ENCODE measurements at places on chromosomes 7 and 10.

DNA sequence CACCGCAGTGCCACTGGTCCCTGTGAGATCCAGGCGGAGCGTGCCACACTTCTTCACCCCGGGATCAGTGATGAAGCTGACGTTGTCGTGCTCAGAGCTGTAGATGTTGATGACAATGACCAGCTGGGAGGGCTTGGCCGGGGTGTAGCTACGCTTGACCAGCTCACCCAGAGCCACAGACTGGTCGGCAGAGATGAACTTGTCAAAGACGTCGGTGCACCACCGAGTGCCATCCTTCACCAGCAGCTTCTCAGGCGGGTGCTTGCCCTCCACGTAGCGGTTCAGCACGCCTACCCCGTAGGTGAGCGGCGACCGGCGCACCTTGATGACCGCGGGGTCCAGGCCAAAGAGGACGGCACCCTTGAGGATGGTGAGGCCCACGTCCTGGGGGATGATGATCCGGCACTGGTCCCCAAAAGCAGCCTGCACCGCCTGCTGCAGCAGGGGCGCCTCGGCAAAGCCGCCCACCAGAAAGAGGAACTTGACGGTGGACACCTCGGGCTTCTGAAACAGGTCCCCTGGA lies 54.2 kb downstream of the PNLIPRP2 start:
- DNase-seq, result no peak

GRCh38 chr10:12608761-12609160 lies 259.4 kb downstream of the CAMK1D start:
- no peak for DNase-seq

DNA sequence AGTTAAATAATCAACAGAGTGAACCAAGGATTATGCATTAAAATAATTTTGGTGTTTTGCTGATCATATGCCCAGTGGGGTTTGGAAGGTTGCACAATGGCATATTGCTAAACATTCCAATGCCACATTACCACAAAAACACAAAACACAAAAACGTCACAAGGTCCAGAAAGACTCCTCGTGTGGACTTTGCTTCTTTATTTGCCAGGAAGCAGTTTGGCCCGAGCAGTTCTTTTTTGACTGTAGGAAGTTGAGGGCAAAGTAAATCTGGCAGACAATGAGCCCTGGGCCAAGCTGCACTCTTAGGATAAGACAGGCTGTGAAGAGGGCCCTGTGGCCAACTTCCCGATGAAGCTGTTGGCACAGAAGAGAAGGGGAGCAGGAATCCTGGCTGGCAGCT lies 39.2 kb upstream of the SLC35B4 start:
- no peak for DNase-seq

GRCh38 chr7:131124867-131125266 lies 202.8 kb upstream of the MKLN1 start:
- no peak for DNase-seq

- DNase-seq, result no peak
Observed at GRCh38 chr7:42511027-42511426, 274.0 kb upstream of the GLI3 start.

DNA sequence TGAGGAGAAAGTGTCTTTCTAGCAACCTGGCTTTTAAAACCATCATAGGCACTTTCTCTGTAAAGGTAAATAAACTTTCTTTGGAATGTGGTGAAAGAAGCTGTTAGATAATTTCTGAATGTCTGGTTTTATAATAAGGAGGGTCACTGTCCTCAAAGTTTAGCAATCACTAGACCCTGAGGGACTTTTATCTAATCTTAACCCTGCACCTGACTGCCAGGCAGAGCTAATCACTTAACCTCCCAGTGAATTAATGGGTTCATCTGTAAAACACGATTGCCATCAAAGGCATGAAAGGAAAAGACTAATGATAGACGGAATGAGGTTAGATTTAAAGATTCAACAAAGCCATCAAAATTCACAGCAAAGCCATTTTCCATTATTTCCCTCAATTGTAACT lies 553.8 kb downstream of the GRM8 start:
- no peak for DNase-seq

DNA sequence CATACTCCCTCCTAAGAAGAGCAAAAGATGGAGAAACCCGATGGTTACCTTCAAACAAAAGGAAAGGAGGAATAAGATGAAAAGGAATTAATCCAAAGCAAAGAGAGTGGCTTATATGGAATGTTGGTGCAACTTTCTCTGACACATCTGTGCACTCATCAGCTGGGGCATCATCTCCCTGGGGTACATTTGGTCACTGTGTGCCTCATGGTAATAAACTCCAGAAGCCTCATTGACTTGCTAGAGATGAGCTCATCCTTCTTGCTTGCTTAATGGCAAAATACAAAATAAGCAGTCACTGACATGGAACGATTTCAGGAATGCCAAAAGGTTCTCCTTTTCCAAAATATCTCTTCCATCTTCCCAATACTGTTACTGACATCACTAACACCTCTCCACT lies 22.5 kb downstream of the CAV1 start:
- no peak for DNase-seq

GRCh38 chr7:21253740-21254687 lies 173.9 kb upstream of the SP4 start:
- DNase-seq, result no peak

- DNase-seq, result no peak
Observed at GRCh38 chr7:28018856-28019465, 161.6 kb downstream of the JAZF1 start.

- DNase-seq, result no peak
Observed at GRCh38 chr7:45921381-45921698, 268 bp upstream of the IGFBP3 start.

DNA sequence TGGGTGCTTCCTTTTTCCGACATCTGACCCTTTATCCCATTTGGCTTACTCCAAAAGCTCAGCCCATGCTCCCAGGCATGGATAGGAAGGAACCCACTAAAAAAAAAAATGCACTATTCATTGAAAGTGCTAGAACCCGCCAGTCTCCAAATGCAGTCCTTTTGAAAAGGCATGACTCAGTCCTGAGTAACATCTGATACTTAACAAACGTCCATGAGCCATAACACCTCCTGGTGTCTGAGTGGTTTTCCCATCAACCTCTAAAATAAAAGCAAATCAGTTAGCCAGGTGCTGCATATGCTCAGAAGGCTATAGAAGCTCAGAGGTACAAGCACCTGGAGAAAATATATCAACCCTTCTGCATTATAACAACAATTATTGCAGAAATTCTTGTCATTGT lies 45.0 kb upstream of the CACUL1 start:
- DNase-seq, result no peak

DNA sequence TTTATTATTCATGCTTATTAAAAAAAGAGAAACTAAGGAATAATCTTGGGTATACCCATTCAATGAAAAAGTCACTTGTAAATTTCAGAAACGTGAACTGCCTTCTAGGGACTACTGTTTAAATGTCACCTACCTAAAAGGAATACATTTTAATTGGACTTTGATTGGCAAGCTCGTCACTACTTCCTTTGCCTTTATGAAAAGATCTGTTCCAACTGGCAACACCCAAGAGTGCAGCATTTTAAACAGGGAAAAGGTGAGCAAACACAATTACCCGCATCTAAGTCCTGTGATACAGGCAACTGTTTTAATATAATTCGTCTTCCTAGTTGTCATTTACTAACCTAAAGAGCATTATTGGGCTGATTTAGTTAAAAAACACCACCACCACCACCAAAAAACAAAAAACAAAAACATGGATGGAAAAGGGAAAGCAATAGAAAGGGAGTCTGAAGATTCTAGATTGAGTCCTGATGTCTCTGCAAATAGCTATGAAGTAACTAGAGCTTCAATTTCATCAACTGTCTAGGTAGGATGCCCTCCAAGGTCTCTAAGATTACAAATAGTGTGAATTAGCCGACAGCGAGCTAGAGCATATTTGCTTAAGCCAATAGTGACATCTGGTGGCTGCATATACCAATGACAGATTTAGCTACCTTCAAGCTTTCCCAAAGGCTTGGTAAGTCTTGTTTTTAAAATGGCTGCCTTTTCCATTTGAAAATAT lies 33.8 kb upstream of the ICA1 start:
- DNase-seq, result no peak

- no peak for DNase-seq
Observed at GRCh38 chr10:68492118-68492517, 20.3 kb upstream of the DNA2 start.

GRCh38 chr10:93420091-93420490 lies 62.0 kb downstream of the MYOF start:
- DNase-seq, result no peak

DNA sequence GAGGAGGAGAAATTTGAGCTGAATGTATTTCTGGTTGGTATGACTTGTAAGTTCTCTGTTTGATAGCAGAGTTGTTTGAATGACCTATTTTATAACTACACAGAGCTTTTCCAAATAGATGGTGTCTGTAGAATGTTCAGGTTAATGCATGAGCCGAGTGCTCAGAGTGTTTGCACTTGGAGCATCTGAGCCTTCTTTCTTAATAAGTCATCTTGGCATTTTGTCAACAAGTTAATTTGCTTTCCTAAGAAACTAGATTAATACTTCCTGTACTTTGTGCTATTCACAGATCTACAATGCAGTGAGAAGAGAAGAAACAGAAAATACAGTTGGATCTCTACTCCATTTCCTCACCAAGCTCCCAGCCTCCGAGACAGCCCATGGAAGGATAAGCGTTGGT lies 138.2 kb downstream of the PLCE1 start:
- DNase-seq, result no peak

DNA sequence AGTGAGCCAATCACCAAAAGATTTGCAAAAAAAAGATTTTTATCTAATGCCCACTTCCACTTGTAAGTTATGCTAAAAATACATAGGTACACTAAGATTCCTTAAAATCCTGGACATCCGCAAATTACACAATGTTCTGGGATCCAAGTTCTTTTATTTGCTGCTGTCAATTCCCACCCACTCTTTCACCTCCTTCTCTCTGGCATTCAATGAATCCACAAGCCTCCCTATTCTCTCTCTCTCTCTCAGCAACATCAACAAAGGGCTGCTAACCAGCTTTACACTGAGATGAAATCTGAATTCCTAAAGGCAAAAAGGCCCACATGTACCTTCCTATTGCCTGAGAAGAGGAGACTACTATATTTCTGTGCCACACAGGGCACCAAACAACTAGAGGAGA lies 99.9 kb downstream of the ARMH3 start:
- no peak for DNase-seq

GRCh38 chr10:109744020-109744419 lies 179.3 kb downstream of the XPNPEP1 start:
- DNase-seq, result no peak

DNA sequence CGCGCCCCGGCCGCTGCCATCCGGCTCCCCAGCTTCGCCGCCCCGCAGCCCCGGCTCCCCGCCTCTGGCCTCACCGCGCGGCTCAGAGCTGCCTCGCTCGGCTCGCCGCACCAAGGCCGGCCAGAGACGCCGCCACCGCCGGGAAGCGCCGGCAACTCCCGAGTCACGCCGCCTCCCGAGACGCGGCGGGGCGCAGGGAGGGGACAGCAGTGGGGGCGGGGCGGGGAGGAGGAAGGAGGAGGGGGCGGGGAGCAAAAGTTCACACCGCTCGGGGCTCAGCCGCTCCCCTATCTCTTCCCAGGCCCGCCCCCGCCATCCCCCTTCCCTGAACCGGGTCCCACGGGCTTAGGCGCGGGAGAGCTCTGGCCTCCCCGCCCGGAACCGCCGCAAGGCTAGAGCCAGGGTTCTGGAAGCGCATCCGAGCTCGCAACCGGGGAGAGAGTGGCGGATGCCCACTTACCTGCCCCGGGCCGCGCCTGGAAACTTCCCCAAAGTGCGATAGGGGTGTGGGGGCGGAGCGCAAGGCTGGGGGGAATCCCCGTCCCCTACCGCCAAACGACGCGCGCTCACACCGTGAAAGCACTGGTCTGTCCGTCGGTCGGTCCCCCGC lies 1.0 kb downstream of the CHST15 start:
- DNase-seq, result no peak

GRCh38 chr7:42774436-42774835 lies 137.4 kb downstream of the C7orf25 start:
- no peak for DNase-seq

DNA sequence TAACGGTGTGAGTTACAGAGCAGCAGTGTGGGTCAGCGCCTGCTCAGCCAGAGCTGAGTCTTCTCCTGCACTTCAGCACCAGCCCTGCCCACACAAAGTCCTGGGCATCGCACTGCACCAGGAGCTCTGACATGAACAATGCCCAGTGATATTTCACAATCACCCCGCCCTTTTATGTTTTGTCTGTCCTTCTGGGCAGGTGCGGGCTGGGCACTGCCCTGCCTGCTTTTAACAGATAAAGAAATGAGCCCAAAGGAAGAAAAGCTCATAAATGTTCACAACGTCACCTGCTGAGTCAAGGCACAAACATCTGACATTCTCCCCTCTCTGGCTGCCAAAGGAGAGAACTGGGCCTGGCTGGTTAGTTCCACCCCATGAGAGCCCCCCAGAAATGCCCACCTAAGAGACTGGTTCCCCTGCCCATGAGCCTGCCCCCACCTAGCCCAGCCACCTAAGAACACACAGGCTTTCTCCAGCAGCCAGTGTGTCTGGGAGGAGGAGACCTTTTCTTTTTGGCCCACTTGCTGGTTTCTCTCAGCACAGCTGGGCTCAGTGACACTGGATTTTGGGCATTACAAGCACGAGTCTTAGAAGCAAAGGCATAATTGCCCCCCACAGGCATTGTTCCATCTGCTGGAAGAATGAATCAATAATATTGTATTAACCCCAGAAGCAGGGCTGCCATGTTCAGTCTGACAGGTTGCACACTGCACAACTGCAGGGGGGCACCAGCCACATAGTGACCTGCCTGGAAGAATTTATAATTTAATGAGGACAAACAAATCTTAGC lies 22.3 kb downstream of the CALML3 start:
- DNase-seq, result no peak

- DNase-seq, result no peak
Observed at GRCh38 chr10:79981450-79982361, 32.8 kb upstream of the SFTPD start.

DNA sequence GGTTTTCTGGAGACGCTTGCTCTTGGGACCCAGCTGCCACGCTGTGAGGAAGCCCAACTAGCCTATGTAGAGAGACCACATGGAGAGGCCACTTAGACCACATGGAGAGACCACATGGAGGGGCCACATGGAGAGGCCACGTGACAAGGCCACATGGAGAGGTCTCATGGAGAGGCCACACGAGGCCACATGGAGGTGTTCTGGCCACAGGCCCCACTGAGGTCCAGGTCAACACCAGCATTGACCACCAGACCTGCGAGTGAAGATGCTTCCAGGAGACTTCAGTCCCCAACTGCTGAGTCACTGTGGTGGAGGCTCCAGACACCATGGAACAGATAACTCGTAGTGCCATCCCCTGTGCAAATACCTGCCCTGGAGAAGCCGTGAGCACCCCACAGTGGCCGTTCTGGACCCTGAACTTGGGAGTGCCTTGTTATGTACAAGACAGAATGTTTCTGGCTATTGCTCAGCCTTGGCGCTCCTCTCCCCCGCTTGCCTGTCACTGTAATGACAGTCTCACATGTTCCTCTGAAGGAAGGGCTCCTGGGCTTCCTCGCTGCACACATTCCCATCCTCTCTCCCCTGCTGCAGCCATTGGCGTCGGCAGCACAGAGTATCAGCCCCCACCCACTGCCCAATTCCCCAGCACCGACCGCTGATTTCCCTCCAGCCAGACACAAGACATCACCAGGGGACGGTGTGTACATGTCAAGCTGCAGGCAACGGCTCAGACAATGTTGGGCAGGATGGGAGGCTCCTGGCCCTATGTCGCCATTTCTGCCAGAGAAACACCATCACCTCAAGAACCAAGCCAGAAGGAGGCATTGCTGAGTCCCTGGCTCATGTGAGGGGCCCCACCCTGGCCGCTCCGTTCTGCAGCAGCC lies 49.0 kb upstream of the TNRC18 start:
- no peak for DNase-seq
